ENCODE measurements at places on chromosomes 4 and X. TPM values are rescaled to one million over a fixed set of nuclear protein-coding genes. Genes with fewer than 3 reads are reported as not detected.

The HDAC6 gene
- total RNA-seq, result 71.5 TPM

The DGAT2L6 gene
- not detected for total RNA-seq

The NAP1L3 gene
- 0.48 TPM for total RNA-seq

The CPZ gene
- total RNA-seq, result not detected

The ADH1B gene
- total RNA-seq, result not detected

The DDIT4L gene
- total RNA-seq, result not detected

The GPRASP2 gene
- 0.48 TPM for total RNA-seq

The PPP1R2C gene
- total RNA-seq, result not detected

The LRBA gene
- 70.5 TPM for total RNA-seq

The VCX2 gene
- not detected for total RNA-seq

DNA sequence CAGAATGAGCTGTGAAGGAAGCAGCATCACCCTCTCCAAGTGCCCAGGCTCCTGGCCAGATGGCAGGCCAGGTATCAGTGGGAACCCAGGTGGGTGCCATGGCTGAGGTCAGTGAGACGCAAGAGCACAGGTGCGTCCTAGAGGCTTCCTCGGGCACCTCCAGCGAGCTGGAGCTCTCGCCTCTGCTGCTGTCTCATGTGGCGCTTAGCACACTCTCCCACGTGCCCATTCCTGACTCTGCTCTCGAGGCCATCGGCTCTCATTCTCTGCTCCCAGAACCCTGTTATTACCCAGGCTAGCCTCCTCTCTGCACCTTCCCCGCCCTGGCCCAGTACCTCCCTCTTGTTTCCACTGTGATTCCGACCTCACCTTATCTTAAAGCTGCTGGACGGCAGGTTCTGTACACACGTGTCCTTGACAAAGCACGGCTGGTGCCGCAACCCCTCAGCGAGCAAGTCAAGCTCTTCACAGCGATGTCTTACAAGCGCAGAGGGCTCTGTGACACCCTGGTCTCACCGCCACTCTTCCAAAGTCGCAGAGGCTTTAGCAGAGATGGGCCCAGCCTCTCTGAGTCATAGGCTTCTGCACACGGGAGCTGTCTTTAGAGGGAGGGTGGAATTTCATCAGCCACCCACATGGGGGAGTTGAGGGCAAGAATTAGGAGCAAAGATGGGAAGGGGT, 15.4 kb upstream of the MSANTD1 start:
- no peak overlapping the region for H3K27ac ChIP-seq
- H3K27me3 ChIP-seq, result no peaks in the 10 kb centered on the region
- no peak overlapping the region for H3K4me3 ChIP-seq
- no peak for DNase-seq
- H3K4me1 ChIP-seq, result peaks cover 8% of the 10 kb centered on the region
- H3K36me3 ChIP-seq, result peaks cover 27% of the 10 kb centered on the region

GRCh38 chr4:174134361-174134760, 149.1 kb downstream of the FBXO8 start:
- no peaks in the 10 kb centered on the region for H3K4me1 ChIP-seq
- H3K4me3 ChIP-seq, result no peak overlapping the region
- no peak for DNase-seq
- H3K27ac ChIP-seq, result no peak overlapping the region

- DNase-seq, result no peak
- H3K27me3 ChIP-seq, result peaks cover 14% of the 10 kb centered on the region
- H3K4me1 ChIP-seq, result no peaks in the 10 kb centered on the region
- no peaks in the 10 kb centered on the region for H3K36me3 ChIP-seq
These were observed 83.8 kb upstream of the UCP1 start for GRCh38 chr4:140652601-140653000.

- H3K36me3 ChIP-seq, result no peaks in the 10 kb centered on the region
- no peaks in the 10 kb centered on the region for H3K4me1 ChIP-seq
- H3K27ac ChIP-seq, result no peak overlapping the region
- H3K4me3 ChIP-seq, result no peak overlapping the region
- H3K27me3 ChIP-seq, result no peaks in the 10 kb centered on the region
These were observed 472.2 kb downstream of the PCDH7 start for GRCh38 chr4:31192341-31192740.

GRCh38 chrX:97189668-97190067, 306.0 kb downstream of the RPA4 start:
- H3K36me3 ChIP-seq, result no peaks in the 10 kb centered on the region
- no peak overlapping the region for H3K27ac ChIP-seq
- H3K27me3 ChIP-seq, result no peaks in the 10 kb centered on the region
- no peak for DNase-seq

DNA sequence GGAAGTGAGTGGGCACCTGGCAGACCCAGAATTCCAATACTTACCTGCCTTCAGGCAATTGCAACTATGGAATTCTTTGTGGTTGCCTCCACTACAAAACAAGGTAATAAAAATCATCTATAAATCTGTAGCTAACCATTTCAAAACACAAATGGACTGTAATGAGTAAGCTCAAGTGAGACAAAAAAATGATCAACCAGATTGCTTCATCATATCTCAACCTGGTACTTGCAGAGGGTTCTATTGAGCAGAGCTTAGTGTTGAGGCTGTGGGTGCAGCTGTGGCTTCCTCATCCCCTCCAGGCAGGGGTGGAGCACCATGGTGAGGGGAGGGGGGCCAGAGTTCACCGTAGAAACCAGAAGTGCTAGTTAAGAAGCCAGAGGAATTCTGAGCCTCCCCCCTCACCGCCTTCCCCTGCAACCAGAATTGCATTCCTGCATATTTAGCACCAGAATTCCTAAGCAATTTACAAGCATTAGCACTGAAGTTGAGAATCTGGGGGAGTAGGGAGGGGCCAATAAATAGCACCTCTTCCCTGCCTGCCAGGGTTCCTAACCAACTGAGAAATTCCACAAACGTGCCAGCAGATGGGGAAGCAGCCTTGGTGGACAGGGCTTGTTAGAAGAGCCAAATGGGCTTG, 11.5 kb downstream of the CTAG1A start:
- no peak overlapping the region for H3K27ac ChIP-seq
- DNase-seq, result peak; percentile 57
- no peaks in the 10 kb centered on the region for H3K27me3 ChIP-seq
- H3K4me3 ChIP-seq, result no peak overlapping the region

DNA sequence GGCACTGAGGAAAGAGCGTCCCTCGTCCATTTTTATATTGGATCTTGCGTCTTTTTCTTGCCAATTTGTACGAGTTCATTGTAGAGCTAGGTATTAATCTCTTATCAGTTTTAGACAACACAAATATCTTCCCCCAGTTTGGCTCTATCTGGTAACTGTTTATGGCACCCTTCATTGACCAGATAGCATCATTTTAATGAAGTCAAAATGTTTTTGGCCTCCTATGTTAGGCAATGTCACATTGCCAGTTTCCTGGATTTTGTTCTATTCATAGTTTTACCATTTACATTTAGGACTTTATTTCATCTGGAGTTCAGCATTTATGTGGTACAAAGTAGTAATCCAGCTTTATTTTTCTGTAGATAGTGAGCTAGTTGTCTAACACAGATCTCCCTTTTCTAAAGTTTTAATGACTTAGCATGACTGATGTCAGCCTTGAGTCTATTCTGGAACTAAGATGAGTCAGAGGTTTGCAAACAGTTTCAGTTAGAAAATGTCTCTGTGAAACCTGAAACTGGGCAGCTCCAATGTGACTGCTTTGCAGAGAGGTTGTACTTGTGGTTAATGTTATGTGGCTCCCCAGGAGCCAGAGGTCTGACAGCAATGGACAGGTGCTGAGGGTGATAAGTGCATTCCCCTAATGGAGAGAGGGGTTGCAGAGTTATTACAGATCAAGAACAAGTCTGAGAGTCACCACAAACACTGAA, 5.3 kb upstream of the STBD1 start:
- peak overlapping the region; percentile 87 for H3K27ac ChIP-seq
- DNase-seq, result no peak
- peaks cover 39% of the 10 kb centered on the region for H3K4me1 ChIP-seq
- H3K27me3 ChIP-seq, result peaks cover 4% of the 10 kb centered on the region

GRCh38 chrX:107629540-107629909, 1.2 kb downstream of the PRPS1 start:
- peak overlapping the region; percentile 92 for H3K4me3 ChIP-seq
- no peaks in the 10 kb centered on the region for H3K36me3 ChIP-seq
- peaks cover 23% of the 10 kb centered on the region for H3K4me1 ChIP-seq
- H3K27me3 ChIP-seq, result peaks cover 11% of the 10 kb centered on the region
- peak overlapping the region; percentile 73 for H3K27ac ChIP-seq

DNA sequence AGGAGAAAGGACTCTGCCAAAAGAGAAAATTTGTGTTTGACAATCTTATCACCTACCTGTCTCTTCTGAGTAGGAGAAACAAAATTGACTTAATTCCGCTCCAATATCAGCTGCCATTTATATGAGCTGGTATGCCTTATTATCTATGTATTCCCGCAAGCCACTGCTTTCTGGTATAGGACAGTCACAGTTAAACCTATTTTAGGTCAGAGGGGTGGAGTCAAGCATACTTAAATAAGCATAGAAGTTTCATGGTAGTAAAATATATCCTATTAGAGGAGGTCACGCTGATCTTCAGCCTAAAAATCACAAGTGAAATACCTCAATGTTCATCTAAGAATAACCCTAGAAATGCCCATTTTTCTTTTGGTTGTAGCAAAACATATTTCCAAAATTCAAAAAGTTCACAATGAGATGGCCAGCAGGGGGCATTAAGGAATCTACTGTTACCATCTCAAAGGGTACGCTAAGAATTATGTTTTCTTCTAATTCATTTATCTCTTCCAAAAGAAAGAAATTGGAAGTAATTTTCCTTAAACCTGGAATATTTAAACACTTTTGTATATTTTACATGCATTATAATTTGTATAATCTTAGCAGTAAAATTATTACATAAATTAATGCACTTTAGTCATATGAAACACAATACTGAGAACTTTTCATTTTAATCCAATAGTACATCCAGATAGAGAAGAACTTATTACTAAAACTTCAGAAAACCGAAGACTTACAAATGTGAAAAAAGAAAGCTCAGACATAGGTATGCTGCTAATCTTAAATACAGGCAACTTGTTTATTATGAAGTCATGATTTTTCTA, 10.5 kb downstream of the PPAT start:
- no peaks in the 10 kb centered on the region for H3K36me3 ChIP-seq
- DNase-seq, result no peak
- peaks cover 8% of the 10 kb centered on the region for H3K4me1 ChIP-seq
- no peaks in the 10 kb centered on the region for H3K27me3 ChIP-seq

- H3K27me3 ChIP-seq, result no peaks in the 10 kb centered on the region
- no peak for DNase-seq
- no peaks in the 10 kb centered on the region for H3K36me3 ChIP-seq
- H3K4me1 ChIP-seq, result no peaks in the 10 kb centered on the region
These were observed 174.0 kb upstream of the MXRA5 start for GRCh38 chrX:3520458-3520857.

All from natural killer cell treated with Interleukin-12 subunit alpha and Interleukin-12 subunit beta and Interleukin-15 and Interleukin-18, amount 100 ng/mL, for 72 hours (primary cell).